ENCODE measurements at places on chromosomes 13 and 19.

DNA sequence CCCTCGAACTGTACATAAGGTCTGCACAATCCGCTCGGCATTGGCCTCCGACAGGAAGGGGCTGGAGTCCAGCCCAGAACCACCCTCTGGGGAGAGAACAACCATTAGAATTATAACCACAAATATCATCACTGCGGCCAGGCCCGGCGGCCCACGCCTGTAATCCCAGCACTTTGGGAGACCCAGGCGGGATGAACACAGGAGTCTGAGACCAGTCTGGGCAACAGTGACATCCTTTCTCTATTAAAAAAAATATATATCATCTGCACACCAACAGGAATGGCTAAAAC, 11.4 kb downstream of the COQ8B start:
- DNase-seq = no peak

- DNase-seq = no peak
Observed at GRCh38 chr13:48954081-48954480, 21.6 kb upstream of the FNDC3A start.

GRCh38 chr19:38377052-38377451, 2.7 kb downstream of the PSMD8 start:
- no peak for DNase-seq

- no peak for DNase-seq
Observed at GRCh38 chr13:113014752-113015745, 46.0 kb downstream of the MCF2L start.

GRCh38 chr13:100667894-100668293, 6.7 kb downstream of the TMTC4 start:
- no peak for DNase-seq

DNA sequence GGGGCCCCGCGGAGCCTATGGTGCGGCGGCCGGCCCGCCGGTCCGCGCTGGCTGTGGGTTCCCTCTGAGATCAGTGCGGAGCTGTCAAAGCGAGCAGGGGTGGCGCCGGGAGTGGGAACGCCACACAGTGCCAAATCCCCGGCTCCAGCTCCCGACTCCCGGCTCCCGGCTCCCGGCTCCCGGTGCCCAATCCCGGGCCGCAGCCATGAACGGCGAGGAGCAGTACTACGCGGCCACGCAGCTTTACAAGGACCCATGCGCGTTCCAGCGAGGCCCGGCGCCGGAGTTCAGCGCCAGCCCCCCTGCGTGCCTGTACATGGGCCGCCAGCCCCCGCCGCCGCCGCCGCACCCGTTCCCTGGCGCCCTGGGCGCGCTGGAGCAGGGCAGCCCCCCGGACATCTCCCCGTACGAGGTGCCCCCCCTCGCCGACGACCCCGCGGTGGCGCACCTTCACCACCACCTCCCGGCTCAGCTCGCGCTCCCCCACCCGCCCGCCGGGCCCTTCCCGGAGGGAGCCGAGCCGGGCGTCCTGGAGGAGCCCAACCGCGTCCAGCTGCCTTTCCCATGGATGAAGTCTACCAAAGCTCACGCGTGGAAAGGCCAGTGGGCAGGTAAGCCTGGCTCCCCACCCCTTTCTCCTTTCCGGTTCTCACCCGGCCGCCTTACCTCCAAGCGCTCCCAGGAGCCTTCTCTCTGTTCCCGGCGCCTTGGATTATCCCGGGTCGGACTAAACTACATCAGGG, at the start of gene PDX1:
Gene PDX1, plus strand, starts transcription at position 67 of the 743 bp plus-strand sequence. Its CDS starts 139 bp downstream, at position 206.
- DNase-seq = no peak

DNA sequence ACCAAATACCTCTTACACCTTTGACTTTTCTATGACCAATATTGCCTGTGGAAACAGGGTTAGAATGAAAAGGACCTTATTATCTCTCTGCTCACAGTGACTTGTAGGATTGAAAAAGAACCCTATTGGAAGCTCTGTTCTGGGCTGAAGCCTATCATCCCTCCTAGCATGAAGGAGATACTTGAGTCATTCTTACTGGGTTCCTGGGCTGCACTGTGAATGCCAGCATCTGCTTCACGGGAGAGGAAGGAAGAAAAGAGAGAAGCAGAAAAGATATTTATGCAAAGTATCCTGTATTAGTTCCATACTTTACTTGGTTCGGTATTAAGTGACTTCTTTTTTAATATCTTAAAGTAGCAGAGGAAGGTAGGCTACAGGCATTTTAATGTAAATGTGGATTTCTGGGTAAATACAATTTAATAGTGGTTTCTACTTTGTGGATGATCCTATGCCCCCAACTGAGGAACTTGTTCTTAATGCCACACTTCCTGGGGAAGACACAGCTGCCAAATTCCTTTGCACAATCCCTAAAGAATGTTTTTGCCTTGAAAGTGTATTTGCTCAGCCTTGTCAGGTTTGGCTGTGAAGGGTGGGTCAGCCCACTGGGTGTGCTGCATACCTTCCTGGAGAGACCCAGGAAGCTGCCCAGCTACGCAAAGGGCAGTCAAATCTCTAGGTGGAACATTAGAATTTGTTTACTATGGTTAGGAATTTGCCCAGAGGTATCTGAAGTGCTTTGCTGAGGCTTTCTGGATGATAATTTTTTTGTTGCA, 13.7 kb upstream of the SCEL start:
- no peak for DNase-seq

DNA sequence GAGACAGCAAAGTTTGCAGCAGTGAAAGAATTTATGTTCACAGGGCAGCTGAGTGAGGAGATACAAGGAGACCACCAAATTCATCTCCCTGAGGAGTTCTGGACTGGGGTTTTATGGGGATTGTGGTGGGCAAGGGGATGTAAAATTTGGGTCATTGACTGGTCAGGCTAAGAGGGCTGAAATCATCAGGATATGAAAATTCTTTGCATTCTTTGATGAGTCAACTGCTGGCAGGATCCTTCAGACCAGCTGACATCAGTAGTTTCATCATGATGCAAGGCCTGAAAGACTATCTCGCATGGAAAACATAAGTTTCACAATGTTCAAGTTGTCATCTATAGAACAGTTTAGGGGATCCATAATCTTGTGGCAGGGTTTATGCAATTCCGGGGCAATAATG, 869.5 kb upstream of the PCDH9 start:
- DNase-seq = no peak

DNA sequence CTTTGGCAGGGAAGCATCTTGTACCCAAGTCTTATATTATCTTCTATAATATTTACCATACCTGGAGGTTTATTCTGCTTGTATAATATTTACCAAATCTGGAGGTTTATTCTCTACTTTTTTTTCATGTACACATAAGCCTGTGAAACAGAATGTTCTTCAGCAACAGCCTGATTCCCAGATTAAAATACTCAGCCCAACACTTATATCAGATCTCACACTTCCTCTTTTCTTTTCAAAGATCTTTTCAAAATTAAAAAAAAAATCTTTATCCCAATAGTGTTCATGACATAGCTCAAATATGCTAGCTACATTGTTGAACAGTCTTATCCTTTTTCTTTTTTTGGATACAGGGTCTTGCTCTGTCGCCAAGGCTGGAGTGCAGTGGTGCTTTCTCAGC, 300.7 kb downstream of the LMO7 start:
- DNase-seq = no peak

DNA sequence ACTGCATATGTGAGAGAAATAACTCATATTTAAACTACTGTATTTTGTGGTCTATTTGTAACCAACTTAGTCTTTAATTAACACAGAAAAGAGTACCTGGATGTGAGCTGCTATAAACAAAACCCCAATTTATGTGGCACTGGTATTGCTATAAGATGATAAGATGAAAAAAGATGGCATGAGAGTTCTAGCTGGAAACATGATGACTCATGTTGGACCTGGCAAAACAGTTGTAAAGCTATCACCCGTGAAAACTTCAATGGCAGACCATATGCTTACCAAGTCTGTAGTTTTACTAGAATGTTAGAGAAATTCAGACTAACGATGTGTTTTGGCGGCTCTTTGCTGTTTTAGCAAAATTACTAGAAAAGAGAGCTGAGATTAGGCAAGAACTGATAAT, 69.6 kb upstream of the PCDH9 start:
- no peak for DNase-seq

- no peak for DNase-seq
Observed at GRCh38 chr13:35343417-35343816, 133.1 kb downstream of the MAB21L1 start.

GRCh38 chr13:36131222-36131930, at the start of gene DCLK1:
Gene DCLK1 (minus strand): TSS chr13:36131382.
- DNase-seq = no peak

GRCh38 chr13:50226515-50227155, 211.4 kb downstream of the KCNRG start:
- DNase-seq = no peak

- DNase-seq = no peak
Observed at GRCh38 chr19:14342809-14343208, 38.4 kb upstream of the ADGRE5 start.

- no peak for DNase-seq
Observed at GRCh38 chr19:41997851-41998229, 3.8 kb upstream of the ATP1A3 start.

GRCh38 chr19:9597027-9597426, 12.7 kb upstream of the ZNF121 start:
- DNase-seq = no peak

DNA sequence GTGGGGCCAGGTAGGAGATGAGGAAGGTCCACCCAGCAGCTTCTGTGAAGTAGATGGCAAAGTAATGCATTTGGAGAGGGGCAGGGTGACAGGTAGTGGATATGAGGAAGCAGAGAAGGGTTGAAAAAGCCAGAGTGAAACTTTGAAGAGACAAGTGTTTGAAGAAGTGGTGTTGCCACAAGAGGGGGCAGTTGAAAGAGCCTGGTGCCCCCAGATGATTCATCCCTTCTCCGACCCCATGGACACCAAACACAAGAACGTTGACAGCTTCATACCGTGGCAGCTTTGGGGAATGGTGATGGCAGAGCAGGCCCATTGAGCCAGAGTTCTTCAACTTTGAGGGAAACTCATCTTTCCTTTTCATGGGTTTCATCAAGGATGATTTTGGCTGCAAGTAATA, 19.9 kb downstream of the IFNL3 start:
- DNase-seq = no peak

DNA sequence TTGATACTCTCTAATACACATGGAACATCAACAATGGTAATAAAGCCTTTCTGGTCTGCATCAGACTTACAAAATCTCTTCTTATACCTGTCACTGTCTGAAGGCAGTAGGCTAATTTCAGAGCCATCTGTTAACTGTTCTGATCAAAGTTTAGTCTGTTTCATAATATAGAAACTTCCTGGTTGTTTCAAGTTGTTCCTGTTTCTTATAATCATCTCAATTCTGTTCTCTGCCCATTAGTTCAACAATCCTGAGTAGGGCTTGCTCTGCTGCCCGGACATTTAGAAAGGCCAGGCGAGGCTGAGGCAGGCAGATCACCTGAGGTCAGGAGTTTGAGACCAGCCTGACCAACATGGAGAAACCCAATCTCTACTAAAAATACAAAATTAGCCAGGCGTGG, 5.4 kb upstream of the ZSCAN5A start:
- DNase-seq = no peak

GRCh38 chr13:77374786-77375185, 47.9 kb upstream of the MYCBP2 start:
- no peak for DNase-seq

- DNase-seq = no peak
Observed at GRCh38 chr13:38785490-38785889, 98.6 kb downstream of the FREM2 start.

DNA sequence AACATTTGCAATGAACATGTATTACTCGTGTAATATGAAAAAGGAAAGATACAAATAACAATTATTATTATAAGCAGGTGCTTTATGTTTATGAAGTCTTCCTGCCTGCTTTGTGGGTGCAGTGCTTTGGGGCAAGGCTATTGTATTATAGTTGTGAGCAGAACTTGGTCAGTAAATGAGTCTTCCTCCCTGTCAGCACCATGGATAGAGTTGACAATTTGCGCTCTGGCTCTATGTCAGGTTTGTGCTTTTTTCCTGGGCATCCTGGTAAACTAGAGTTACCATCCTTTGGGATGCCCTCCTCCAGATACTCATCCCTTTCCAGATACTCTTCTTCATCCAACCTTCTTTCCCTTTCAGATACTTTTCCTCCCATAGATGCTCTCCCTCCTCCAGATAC, 19.6 kb downstream of the ERICH6B start:
- no peak for DNase-seq

- DNase-seq = no peak
Observed at GRCh38 chr13:66375756-66376155, 854.4 kb downstream of the PCDH9 start.

GRCh38 chr19:35521124-35521743, 6.9 kb downstream of the SBSN start:
- no peak for DNase-seq

DNA sequence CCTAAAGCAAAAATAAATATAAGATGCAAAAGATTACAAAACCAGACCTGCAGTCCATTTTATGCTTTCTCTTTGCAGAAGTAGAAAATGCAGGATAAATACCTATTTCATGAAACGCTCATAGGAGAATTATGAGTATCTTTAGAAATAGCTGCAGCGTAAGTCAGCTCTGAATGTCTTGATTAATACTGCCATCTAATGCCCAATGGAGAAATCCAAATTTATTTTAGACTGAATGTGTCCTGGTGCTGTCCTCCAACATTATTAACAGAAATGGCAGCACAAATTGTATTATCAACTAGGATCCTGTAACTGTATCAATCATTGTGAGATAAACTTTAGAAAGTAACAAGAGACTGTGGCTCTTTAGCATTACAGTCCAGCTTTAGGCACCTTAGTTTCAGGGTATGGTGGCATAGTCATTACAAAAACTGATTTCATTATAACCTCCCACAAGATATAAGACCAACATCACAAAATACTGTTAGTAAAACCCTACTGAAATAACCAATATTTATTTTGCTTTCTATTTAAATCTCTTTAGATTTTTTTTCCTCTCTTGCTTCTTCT, 162.1 kb upstream of the MIR17HG start:
- DNase-seq = no peak

- peak; percentile 44 for DNase-seq
Observed at GRCh38 chr13:30346153-30346788, 38.9 kb upstream of the KATNAL1 start.

GRCh38 chr13:48493066-48493765, 39.7 kb downstream of the RCBTB2 start:
- no peak for DNase-seq

GRCh38 chr13:23510544-23510916, 59.7 kb upstream of the TNFRSF19 start:
- DNase-seq = no peak

GRCh38 chr13:69828527-69828926, 279.1 kb upstream of the ATXN8OS start:
- no peak for DNase-seq

GRCh38 chr13:110554227-110554836, 7.2 kb downstream of the RAB20 start:
- no peak for DNase-seq

GRCh38 chr19:32914879-32915660, 45.5 kb upstream of the SLC7A9 start:
- DNase-seq = no peak

- no peak for DNase-seq
Observed at GRCh38 chr13:76928456-76928855, 19.9 kb upstream of the ACOD1 start.

GRCh38 chr19:21210037-21210621, 68.3 kb downstream of the ZNF431 start:
- DNase-seq = no peak

GRCh38 chr19:15563325-15563794, 51.7 kb upstream of the CYP4F8 start:
- no peak for DNase-seq

GRCh38 chr13:113052206-113052605, 53.4 kb upstream of the F7 start:
- DNase-seq = no peak

All from stimulated activated CD4-positive, alpha-beta T cell treated with anti-CD3 and anti-CD28 coated beads, Interleukin-2, amount 100 ng/mL, for 48 hours (primary cell).